ENCODE measurements at places on chromosomes 12 and 14.

DNA sequence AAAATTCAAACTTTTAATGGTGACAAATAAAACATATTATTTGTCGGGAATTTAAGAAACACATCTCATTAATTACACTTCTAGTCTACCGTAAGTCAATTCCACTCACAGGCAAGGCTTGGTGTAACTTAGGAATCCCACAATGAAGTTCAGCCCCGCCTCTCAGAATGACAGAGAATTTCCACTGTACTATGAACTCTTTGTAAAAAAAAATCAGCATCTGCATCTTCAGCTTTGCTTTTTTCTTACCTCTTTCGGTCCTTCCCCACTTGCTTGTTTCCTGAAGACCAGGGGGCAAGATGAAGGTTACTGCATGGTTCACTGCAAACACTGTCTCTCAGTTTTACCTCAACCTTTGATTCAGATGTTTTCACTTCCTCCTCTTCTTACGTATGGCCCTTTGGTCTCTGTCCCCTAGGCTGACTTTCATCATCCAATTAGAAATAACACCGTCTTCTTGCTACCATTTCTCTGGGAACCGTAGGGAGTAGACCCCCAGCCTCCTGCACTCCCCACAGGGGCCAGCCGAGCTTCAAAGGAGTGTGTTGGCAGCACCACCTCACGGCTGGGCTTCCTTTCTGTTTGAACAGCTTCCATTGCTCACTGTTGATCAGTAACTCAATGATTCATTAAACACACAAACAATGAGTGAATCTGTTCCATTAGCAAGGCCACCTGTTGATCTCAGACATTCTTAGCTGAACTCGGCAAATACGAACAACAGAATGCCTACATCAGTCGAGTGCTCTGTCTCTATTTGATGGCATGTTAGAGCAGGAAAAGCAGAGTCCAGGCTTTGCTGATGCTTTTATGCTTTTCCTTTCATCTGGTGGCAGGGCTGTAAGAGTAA is 343.0 kb downstream of the BMP4 start:
- no peak for DNase-seq

DNA sequence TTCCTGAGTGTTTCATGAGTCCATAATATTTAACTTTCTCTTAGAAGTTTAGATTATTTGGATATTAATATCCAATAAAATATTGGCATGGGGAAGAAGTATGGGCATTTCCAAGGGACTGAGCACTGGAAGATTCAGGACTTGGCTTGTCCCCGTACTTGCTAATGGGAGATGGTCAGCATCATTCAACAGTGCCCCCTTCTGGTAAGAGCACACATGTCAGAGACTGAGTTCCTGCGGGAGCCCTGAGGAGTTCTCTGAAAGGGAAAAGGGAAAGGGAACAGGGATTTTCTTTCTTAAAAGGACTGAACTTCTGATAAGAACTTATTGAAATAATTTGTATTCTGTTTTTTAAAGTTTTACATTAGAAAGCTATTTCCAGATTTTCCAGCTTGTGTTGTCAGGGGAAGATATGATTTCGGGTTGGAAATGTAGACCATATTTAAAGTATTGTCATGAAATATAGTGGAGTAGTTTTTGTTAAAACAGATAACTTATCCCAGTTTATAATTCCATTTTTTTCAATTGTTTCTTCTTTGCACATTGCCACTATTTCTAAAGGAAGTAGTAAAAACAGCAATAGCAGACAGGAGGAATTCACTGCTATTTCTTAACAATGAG is 59.8 kb upstream of the C12orf71 start:
- DNase-seq, result peak; percentile 89

GRCh38 chr14:71551291-71551950 is 380.8 kb upstream of the RGS6 start:
- no peak for DNase-seq

DNA sequence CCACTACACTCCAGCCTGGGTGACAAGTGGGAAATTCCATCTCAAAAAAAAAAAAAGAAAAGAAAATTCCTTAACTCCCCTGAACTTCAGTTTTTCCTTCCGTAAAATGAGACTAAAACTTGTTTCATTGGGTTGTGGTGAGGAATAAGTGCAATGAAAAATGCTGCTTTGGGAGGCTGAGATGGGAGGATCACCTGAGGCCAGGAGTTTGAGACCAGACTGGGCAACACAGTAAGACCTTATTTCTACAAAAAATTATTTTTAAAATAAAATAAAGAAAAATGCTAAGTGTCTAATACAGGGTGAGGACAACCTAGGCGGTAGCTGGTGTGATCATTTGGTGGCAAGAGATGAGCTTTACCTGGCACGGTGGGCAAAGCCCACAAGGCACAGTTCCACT is 6.9 kb downstream of the SMAGP start:
- no peak for DNase-seq

- DNase-seq, result no peak
These were observed 228.8 kb downstream of the C12orf75 start for GRCh38 chr12:105559310-105559709.

GRCh38 chr12:26017484-26018211 is 59.2 kb downstream of the RASSF8 start:
- DNase-seq, result peak; percentile 14

DNA sequence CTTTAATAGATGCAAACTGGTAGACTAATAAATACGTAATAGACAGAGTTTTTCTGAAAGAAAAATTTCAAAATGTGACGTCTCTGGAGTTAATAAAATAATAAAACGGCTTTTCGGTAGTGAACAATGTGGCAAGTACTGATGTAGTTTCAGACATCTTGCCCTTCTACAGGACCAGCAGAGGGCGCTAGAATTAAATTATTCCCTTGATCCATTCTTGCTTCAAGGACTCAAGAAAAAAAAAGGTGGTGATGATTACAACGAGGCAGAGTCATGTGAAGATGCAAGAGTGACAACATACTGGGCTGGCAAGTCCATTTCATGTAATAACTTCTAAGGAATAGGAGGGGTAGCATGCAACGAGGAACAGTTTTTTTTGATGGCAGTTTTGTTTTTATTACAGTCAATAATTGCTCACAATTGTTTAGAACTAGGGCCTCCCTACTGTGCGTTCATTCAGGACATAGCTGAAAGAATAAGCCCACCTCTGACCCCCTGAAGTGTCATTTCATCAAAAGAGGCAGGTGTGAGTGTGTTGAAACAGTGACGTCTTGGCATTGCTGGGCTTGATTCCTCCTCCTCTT is 101.0 kb upstream of the GZMB start:
- peak; percentile 81 for DNase-seq

GRCh38 chr14:61870163-61870562 is 107.9 kb downstream of the SNAPC1 start:
- no peak for DNase-seq

DNA sequence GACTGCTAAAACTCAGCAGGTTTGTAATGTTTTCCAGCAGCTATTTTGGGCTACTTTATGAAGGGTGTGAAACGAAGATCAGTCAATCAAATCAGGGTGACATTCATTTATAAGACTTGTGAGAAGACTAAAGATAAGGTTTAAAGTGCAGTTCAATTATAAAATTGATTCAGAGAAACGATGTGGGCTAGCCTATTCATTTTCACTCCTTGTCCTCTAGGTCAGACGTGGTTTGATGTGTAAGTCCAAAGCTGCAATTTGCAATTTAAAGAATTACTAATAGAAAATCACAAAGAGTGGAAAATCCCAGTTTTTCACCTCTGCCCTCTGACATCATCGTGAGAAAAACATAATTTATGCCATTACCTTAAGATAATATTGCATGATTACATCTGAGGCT is 243.5 kb upstream of the NOVA1 start:
- no peak for DNase-seq

DNA sequence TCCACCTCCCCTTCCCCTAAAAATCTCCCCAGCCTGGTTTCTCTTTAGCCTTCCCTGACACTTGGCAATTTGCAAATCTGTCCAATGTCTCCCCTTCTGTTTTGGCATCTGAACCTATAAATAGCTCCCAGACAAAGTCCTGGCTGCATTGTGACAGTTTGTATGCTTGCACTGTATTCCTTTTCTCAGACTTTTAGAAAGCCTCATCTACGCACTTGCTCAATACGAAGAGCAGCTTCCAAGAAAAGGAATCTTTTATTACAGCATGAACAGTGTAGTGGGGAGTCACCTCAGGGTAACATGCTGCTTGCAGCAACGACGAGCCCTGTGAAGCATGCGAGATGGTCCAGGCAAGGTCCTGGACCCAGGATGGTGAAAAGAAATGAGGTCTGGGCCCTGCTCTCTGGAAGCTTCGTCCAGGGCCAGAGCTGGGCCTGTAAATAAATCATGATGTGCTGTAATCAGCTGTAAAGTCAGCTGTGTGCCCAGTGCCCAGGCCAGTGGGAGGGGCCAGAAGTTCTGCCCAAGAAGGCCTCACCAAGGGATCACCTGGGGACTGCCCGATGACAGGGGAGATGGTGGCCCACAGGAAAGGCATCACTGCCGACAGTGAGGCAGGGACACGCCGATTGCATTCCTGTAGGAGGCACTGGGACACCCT is 88.3 kb downstream of the RIN3 start:
- no peak for DNase-seq

Data from inflammatory macrophage treated with lipopolysaccharide for 1 hour (primary cell).